Activated naive CD4-positive, alpha-beta T cell treated with anti-CD3 and anti-CD28 coated beads, Interleukin-2, amount 10 ng/mL, durations not matched to agents 7 days and 5 days (primary cell): ENCODE measurements at places on chromosomes 5 and 9.

GRCh38 chr5:159640921-159641320, 275.4 kb upstream of the ADRA1B start:
- DNase-seq = no peak

- no peak for DNase-seq
Observed at GRCh38 chr5:174309131-174309795, 263.8 kb downstream of the NSG2 start.

DNA sequence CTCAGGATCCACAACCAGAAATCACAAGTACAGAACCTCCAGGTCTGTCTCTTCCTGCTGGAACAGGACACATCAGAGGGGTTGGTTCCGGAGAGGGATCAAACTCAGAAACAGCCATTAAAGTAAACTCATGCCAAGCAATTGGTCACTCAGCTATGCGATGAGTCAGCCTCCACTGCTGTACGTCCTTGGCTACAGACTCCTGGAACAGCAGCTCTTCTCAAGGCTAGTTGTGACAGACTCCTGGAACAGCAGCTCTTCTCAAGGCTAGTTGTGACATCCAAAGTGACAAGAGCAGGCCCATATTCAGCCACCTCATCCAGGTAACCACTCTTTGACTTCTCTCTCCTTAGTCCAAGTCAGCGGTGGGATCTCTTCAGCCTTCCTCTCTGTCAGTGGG, at the start of gene SPINK13:
Gene SPINK13 (plus strand): TSS at position 229 of the 400 bp plus-strand sequence. CDS start 1,279 bp downstream, outside the sequence.
- DNase-seq = no peak

DNA sequence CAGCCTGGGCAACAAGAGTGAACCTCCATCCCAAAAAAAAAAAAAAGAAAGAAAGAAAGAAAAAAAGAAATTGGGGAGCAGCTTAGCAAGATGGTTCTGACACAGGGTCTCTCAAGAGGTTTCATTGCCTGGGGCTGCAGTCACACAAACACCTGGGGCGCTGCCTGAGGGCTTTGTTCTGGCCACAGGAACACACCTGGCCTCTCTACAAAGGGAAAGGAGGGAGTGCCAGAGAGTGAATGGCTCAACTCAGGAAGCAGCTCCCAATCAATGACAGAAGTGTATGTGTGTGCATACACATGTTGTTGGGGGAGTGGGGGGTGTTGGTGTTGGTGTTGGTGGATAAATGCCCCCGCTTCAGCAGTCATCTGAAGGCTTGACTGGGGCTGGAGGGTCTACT, 32.4 kb upstream of the CTNNA1 start:
- no peak for DNase-seq

DNA sequence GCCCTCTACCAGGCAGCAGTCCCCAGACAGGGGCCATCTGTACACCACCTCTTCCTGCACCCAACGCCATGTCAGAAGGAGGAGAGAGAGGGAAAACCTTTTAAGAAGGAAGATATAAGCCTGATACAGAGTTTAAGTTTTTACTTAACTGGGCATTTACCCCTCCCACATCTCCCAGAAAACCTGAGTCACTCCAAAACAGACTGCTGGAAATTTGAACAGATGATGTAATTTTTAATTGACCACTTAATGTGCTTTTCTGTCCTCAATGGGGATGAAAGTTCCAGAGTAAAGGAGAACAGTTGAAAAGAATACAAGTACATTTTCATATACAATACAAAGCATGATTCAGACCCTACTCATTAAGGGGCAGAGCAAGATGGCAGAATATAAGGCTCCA, 63.9 kb downstream of the TTC39B start:
- DNase-seq = no peak

DNA sequence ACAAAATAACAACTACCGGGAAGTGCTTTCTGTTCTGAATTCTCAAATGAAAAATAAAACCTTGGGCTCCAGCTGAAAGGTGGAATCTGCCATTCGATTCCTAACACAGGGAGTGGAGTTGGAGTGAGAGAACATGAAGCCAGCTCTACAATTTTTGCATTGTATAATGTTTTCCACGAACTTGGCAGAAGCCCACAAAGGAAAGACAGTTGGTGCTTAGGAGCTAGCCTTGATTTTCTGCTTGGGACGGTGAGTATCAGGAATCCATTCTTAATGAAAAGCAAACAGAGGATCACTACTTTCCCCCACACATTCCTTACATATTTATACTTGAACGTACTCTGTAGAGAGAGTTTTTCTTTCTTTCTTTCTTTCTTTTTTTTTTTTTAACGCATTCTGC, 74.2 kb upstream of the FBXL7 start:
- DNase-seq = no peak

DNA sequence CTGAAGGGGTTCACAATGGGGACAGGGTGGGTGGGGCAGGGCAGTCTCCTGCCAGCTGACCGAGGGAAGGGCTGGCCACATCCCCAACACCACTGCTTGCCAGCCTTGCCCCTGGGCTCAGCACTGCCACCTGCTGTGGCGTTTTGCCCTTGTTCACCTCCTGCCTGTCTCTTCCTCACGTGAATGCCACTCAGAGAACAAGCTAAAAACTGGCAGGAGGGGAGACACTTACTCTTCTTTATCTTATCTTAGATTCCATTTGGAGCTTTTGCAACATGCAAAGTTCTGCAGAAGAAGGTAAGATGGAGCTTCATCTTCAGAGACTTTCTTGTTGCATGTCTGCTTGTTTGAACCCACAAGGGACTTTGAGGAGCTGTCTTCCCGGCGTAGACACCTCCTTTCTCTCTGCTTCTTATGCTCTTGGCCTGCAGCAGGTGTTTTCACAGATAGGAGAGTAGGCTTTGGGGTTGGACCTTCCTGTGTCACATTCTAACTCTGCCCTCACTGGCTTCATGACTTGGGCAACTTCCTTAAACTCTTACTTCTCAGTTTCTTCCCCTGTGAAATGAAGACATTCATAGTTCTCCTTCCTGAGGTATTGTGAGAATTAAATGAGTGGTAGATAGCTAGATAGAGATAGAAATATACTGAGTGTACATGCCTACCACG, 4.1 kb downstream of the LRSAM1 start:
- DNase-seq = peak; percentile 57

- DNase-seq = peak; percentile 65
Observed at GRCh38 chr5:131974956-131975726, 29.7 kb upstream of the MEIKIN start.

DNA sequence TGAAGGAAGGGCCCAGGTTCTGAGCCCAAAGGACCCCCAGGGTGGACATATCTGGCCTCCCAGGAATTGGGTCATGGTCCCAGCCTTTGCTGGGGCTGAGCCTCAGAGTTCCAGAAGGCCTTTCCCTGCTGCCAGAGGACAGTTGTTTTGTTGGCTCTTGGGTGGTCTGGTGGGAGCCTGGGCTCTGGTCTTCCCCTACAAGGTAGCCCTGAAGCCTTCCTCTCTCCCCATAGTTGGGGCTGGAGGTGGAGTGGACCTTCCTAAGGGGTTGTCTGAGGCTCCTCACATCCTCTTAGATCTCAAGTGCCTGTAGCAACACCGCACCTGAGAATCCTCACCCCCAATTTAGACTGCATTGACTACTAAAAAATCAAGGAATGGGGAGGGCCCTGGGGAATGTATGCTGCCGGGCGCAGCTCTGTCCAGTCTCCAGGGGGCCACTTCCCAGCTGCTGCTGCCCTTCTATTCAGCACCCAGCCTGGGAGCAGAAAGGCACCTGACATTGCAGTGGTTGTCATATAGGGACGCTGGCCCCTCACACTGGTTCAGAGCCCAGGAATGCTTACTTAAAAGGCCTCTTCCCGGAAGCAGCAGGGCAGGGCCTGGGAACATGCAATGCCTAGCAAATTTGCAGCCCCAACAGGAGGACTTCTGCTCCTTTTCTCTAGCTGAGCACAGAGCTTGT, 66.4 kb downstream of the IL31RA start:
- no peak for DNase-seq

DNA sequence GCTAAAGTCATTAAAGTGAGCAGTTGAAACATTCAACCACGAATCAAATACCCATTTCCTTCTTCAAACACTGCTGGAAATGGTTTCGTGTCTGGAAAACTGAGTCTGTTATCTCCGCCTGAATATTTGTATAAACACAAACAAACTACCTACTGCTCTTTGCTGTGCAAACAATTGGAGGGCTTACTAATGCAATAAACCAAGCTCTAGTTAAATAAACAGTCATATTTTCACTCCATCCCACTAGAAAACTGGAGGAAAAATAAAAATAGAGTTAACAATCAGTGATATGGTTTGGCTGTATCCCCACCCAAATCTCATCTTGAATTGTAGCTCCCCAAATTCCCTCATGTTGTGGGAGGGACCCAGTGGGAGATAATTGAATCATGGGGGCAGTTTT, 397.6 kb downstream of the RASEF start:
- no peak for DNase-seq

DNA sequence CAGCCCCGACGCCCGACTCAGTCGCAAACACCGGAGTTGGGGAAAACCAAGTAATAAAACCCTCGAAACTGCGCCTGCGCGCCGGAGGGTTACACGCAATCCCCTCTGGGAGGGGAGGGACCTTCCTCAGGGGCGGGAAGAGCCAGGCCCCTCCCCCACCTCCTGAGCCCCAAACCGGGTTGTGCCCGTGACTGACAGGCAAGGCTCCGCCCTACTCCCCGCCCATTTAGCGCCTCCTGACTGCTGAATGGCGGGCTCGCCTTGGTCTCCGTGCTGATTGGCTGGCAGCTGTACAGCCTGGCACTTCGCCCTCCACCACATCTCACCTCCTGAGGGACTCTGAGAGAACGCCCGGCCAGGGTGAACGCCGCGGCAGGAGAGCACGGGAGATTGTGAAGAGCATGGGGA, at the start of gene PRDM9:
Gene PRDM9 (plus strand): TSS at position 332 of the 408 bp plus-strand sequence. CDS start 1,425 bp downstream, outside the sequence.
- no peak for DNase-seq

DNA sequence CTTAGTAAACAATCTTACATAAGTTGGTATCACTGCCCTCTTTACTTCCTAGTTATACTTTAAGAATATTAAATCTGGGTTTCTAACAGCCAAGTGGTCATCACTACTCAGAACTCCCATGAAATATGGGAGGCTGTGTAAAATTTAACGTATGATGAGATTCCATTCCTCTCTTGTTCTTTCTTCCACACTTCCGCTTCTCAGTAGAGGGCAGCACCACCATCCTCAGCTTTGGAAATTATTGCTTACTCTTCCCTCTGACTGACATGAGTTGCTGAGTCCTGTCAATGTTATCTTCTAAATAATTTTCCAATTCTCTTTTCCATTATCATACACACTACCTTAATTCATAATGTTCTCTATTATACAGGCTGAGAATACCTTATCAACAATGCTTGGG, 194.0 kb downstream of the RFX3 start:
- no peak for DNase-seq

DNA sequence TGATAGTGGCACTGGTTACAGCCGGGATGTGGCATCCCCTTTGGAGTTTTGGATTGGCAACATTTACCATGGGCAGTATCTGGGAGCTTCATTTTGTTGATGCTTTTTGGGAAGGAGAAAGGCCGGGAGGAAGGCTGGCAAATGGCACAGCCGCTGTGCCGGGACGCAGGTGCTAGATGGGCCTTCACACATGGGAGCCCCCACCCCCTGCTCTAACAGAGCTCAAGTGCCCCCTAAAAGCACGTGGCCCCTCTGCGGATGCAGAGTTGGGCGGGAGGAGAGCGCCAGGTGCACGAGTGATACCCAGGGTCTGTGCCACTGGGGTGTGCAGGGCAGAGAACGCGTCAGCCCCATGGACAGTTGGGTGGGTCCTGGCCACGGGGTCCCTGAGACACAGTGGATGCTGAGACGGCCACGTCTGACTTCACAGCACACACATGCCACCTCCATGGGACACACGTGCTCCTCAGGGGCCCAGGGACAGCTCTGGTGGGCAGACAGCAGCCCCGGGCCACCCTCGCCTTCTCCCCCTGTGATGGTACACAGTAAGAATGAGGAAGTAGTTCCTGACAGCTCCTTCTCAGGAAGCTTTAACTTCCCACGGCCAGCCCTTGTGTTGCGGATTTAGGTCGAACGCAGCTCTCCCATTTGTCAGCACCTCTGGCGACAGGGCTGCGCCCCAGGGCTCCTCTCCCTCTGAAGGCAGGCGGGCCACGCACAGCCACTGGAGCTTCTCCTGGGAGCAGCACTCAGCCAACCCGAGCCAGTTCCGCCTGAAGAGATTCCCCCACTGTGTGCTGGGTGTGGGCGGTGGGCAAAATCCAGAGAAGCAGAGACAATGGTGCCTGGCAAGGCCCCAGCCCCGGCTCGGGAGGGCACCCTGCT, 10.8 kb downstream of the SLC9A3 start:
- no peak for DNase-seq

DNA sequence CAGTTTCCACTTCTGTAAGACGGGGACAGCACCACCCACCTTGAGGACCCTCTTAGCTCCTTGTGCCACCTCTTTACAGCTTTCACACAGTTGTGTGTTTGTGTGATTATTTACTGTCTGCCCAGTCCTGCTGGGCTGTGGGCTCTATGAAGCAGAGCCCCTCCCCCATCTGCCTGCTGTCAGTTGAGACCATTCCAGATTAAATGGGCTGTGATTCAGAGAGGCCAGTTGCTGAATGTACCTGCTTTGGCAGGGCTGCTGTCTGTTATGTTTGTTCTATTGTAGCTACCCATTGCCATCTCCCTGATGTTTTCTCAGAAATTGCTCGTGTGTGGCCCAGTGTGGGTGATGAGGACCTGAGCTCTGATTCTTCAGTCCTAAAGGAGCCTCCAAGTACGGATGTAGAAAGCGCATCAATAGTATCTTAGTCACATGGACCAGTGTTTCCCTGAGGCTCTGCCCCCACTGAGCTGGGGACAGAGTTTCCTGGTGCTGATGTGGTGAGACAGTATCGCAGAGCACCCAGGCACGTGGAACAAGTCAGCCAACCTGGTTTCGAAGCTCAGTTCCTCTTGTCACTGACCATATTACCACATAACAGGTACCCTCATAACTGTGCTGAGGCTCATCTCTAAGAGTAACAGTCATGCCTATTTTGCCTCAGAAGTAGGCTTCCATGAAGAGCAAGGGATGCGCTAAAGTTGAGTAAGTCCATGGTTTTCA, 3.7 kb downstream of the ANGPTL2 start:
- no peak for DNase-seq

GRCh38 chr5:43352131-43352530, 38.9 kb upstream of the HMGCS1 start:
- DNase-seq = no peak

DNA sequence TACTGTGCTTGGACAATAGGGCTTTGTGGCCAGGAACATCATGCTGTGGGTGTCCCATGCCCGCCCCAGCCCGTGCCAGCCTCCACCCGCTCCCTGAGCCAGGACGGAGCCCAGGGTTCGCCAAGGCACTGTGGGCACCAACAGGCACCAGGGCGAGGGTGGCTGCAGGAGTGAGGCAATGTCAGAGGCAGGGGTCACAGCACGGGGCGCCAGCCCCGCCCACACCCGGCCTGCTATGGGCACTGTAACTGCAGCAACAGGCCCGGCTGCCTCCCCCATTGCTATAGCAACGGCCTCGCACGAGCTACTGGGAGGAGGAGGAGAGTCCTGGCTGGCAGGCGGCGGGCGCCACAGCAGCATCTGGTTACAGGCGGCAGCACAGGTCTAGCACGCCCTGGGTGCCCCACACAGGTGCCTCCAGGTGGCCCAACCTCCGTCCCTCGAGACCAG, 2.5 kb downstream of the ABCA2 start:
- DNase-seq = no peak

DNA sequence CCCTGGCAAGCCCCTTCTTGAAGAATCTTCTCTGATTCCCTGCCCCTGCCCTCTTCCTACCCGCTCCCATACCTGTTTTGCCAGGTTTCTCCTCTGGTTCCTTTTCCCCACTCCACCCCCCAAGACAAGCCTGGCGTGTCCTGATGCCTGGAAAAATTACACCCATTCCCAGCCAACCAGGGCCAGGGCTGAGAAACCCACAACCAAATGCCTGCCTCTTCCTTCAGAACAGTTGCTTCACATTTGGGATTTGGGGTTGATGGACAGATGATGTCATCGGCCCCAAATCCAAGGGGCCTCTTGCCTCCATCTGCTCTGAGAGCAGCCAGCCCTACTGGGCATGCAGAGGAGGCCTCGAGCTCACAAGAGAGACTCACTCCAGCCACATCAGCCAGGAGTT, 8.8 kb upstream of the NEK6 start:
- no peak for DNase-seq
